T-helper 17 cell (primary cell): ENCODE measurements at places on chromosomes 1 and 21.

GRCh38 chr1:86018283-86018923, 138.2 kb downstream of the COL24A1 start:
- H3K27ac ChIP-seq: no peak overlapping the region
- H3K27me3 ChIP-seq: no peaks in the 10 kb centered on the region
- no peaks in the 10 kb centered on the region for H3K36me3 ChIP-seq
- DNase-seq: no peak
- H3K4me3 ChIP-seq: no peak overlapping the region

GRCh38 chr1:27992276-27992675, 32.5 kb downstream of the XKR8 start:
- H3K36me3 ChIP-seq: peaks cover 3% of the 10 kb centered on the region
- peak overlapping the region; percentile 79 for H3K27ac ChIP-seq
- peak; percentile 17 for DNase-seq
- H3K27me3 ChIP-seq: no peaks in the 10 kb centered on the region

DNA sequence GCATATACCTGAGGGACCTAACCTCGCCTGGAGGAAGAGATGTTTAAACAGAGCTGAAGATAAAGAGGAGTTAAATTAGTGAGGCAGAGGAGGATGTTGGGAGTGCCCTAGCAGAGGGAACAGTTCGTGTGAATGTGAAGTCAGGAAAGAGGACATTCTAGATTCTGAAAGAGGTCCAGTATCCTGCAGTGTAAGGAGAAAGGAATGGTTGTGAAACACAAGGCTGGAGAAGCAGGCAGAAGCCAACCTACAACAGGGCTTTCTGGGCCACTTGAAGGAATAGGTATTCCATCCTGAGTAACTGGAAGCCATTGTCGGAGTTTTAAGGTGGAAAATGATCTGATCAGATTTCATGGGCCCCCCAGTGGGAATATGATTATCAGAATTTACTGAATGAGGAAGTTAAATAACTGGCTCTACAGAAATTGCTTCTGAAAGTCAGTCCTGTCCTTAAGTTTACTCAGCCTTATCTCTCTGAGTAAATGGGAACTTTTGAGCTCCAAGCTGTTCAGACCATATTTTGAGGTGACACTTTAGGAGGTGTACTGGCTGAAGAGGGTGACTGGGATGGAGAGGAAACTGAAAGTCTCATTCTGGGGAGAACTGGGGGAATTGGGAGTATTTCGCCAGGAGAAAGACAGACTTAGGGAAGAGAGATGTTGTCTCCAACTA, 24.4 kb upstream of the FAAH start:
- no peak for DNase-seq
- peaks cover 7% of the 10 kb centered on the region for H3K4me1 ChIP-seq
- H3K36me3 ChIP-seq: peaks cover 21% of the 10 kb centered on the region
- H3K27me3 ChIP-seq: no peaks in the 10 kb centered on the region
- peak overlapping the region; percentile 11 for H3K27ac ChIP-seq

GRCh38 chr1:209356976-209357377, 226.5 kb upstream of the CAMK1G start:
- no peak for DNase-seq
- H3K36me3 ChIP-seq: no peaks in the 10 kb centered on the region
- peaks cover 63% of the 10 kb centered on the region for H3K27me3 ChIP-seq
- H3K27ac ChIP-seq: no peak overlapping the region
- H3K4me1 ChIP-seq: peaks cover 4% of the 10 kb centered on the region
- H3K4me3 ChIP-seq: no peak overlapping the region
